ENCODE measurements at places on chromosomes 7 and 10.

- DNase-seq = no peak
Observed at GRCh38 chr10:131245475-131246059, 66.0 kb downstream of the TCERG1L start.

DNA sequence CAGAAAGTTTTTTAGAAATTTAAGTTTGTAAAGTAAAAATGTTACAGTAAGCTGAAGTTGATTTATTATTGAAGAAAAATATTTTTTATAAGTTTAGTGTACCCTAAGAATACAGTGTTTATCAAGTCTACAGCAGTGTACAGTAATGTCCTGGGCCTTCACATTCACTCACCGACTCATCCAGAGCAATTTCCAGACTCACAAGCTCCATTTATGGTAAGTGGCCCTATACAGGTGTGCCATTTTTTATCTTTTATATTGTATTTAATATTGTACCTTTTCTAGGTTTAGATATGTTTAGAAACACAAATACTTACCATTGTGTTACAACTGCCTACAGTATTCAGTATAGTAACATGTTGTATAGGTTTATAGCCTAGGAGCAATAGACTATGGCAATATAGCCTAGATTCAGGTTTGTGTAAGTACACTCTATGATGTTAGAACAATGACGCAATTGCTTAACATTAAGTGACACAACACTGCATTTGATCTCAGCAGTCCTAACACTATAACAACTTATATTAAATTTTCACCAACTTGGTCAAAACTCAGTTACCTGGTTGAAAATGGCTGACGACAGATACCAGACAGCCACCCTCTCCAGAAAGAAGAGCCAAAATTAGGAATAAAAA lies 45.7 kb downstream of the HIBADH start:
- no peak for DNase-seq

- DNase-seq = no peak
Observed at GRCh38 chr10:61950449-61951143, 49.1 kb downstream of the ARID5B start.

GRCh38 chr10:9069136-9069535 lies 1014.6 kb downstream of the GATA3 start:
- DNase-seq = no peak

DNA sequence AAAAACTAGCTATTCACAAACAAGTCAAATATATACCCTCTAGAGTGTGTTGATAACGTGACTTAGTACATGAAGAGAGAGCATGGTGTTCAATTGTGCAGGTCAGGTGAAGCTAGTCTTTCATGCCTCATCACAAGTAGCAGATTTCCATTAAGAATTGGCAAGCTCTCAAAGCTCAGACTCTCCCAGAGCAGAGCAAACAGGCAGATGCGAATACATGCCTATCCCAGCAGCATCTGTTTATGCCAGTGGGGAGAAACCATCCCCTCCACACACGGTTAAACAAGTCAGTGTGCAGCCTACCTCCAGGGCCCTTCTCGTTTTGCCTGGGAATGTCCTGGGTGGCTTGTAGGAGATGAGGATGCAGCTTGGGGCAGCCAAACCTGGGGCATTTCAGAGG lies 532.5 kb upstream of the C7orf33 start:
- no peak for DNase-seq

GRCh38 chr10:17659365-17659764 lies 15.4 kb downstream of the STAM start:
- DNase-seq = no peak

GRCh38 chr7:45691155-45691656 lies 117.0 kb downstream of the ADCY1 start:
- no peak for DNase-seq

DNA sequence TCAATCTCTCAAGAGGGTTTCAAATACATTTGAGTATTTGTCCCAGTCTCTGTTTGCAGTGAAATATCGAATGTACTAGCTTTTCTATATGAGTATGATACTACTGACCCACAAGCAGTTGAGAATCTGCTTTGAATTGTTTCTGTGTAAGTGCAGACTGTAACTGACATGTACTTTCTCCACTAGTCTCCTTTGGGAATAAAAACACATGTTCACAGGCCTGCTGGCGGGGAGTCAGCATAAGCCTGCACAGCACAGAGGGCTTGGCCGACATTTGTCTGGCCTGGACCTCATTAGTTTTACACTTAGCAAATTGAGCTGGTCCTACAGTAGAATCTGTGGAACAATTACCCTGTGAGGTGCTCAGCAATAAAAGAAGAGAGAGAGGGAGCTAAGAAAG lies 72.6 kb downstream of the ITGB8 start:
- DNase-seq = no peak

DNA sequence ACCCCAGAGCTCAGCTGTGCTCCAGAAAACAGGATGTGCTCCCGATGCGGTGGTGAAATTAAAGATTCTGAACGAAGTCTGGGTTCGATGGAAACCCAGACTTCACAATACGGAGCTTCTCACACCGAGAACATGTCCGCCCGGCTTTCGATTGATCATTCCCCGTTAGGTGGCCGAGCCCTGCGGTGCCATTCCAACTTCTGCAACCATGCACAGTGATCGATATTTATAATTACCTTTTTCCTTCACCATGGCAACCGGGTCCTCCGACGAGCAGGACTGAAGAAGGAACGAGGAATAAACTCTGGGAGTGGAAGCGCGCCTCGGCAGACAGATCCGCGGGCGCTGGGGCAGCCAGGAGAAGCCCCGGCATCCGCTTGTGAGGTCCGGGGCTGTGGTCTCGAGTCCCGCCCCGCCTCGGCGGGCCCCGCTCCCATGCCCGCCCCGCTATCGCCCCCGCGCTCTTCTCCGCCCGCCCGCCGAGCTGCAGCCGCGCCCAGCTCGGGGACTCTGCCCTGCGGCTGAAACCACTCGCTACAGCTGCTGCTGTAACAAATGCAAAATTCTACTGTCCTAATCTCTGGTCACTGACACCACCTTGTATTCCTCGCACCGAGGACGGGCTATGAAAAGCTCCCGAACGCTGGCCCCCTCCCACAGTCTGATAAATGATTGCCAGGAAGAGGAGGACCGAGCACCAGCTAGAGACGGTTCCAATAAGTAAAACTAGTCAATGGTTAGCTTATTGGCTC lies 26.2 kb downstream of the ABLIM1 start:
- DNase-seq = no peak

DNA sequence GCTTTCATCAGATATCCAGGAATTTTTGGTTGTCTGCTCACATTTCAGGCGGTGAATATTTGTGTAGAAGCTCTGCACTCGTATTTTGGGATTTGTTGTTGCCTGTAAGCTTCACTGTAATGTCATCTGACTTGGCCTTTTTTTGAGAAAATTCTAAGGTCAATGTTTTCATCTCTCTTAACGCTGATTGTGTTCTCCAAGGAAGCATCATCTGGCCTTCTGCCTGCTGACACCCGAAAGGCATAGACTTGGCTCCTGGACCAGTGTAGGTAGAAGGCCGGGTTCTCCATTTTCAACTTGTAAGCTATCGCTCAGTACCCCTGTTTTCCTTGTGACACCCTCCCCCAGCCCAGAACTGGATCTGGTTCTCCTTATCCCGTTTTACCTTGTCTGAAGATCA lies 44.2 kb downstream of the SLC13A1 start:
- DNase-seq = no peak

DNA sequence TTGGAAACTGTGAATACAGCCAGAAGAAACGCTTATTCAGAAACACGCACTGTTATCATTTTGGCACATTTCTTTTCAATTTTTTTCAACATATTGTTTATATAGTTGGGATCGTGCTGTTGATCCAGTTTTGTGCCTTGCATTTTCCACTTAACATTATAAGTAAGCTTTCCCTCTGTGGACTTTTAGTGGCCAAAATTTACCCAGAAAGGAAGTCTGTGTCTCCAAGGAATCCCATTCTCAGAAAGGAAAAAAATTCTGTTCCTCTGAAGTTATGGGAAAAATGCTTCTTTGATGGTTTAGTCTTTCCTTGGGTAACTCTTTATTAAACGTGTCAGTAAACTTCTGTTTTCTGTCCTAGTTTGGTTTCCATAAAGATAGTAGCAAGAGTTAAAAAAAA lies 280.0 kb downstream of the REEP3 start:
- no peak for DNase-seq

GRCh38 chr7:25632616-25633015 lies 404.3 kb upstream of the NPVF start:
- DNase-seq = no peak

- DNase-seq = no peak
Observed at GRCh38 chr10:113264333-113265131, 288.3 kb upstream of the HABP2 start.

DNA sequence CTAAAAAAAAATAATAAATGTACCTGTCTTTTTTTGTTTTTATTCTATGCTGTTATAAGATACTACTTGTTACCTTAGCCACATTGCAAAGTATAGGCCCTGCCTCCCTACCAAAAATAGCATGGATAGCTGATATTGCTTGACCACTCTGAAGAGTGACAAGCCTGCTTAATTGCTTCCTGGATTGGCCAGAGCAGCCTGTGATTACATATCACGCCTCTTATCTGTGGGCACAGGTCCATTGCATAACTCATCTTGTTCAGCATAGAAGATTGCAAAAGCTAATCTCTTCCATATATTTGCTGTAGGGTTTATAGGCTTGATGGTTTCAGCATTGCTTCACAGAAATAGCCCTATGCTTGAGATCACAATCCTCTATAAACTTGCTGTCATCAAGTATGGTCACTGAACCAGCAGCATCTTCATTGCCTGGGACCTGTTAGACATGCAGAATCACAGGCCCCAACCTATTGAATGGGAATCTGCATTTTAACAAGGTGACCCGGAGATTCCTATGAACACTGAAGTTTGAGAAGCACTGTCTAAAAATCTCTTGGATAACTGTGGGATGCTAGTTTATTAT lies 280.8 kb upstream of the CDC14C start:
- no peak for DNase-seq

GRCh38 chr7:98687111-98687751 lies 70.1 kb downstream of the NPTX2 start:
- no peak for DNase-seq

DNA sequence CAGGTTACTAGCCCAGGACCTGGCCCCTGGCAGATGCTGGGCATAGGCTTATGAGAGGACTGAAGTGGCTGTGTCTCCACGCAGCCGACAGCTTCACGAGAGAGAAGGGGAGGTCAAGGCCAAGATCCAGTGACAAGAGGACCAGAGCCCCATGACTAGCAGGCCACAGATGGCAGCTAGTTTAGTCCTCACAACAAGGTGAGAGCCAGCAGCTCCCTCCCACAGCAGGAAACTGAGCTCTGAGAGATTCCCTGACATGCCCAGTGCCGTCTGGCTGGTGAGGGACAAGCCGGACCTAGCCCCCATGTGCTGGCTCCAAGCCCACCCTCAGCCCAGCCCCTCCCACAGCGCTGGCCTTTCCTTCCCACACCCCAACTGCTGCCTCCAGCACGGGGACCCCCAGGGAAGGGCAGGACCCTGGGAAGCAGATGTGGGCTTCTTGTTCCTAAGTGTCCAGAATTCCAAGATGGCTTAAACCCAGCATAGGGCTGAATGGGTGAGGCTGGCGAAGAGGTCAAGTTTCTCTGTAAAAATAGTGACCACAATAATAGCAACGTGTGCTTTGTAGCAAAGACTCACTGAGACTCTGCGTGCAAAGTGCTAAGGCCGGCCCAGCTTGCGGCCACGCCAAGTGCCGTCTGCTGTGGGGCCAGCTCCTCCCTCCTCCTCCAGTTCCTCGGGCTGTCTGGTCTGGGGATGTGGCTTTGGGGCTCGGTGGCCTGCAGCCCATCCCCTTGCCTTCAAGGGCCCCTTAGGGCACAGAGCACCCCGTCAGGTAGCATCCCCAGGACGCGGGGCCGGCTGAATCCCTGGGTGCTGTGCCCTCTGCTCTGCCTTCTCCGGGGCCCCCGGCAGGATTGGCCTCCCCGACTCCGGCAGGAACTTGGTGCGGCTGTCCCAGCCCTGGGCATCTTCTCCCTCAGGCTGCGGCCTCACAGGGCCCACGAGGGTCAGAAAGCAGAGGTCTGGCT lies 7.8 kb upstream of the FAM20C start:
- no peak for DNase-seq

- no peak for DNase-seq
Observed at GRCh38 chr10:14017467-14017866, 313.3 kb downstream of the FRMD4A start.

DNA sequence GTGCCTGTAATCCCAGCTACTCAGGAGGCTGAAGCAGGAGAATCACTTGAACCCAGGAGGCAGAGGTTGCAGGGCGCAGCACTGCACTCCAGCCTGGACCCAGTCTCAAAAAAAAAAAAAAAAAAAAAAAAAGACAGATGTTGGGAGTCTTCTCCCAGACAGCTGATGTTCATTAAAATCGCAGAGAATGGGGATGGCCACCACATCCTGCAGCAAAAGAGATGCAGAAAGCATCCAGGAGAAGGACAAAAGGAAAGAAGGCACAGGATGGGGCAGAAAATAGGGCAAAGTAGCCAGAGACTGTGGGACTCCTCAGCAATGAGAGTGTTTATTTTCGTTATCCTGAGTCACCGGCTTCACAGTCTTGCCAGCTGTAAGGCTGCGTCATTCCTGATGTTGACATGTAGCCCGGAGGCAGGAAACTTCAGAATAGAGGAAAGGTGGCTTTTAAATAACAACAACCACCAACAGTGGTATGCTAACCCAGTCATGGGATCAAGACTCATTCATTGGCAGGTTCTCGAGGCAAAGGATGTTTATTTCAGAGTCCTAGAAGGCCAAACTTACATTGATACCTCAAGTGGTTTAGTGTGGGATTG lies 149.5 kb upstream of the SVIL start:
- DNase-seq = no peak

- no peak for DNase-seq
Observed at GRCh38 chr10:91242940-91243339, 22.5 kb downstream of the PCGF5 start.

DNA sequence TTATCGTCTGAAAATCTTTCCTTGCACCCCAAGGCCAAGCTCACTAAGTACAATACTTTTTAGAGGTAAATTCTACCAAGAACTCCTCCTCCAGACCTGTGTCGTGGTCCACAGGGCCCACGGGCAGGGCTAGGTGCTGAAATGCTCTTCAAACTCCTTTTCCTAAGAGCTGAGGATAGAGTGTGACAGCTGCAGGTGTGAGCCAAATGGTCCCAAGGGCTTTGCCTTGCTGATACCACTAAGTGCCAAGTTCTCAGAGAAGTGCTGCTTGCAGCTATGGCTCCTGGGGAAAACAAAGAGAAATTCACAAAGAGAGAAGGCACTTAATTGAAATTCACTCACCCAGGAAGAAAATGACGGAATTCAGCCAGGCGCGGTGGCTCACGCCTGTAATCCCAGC lies 868.9 kb upstream of the AUTS2 start:
- DNase-seq = no peak

All from stimulated activated CD4-positive, alpha-beta T cell treated with anti-CD3 and anti-CD28 coated beads, Interleukin-15, amount 100 ng/mL, for 1 hour (primary cell).